ENCODE measurements at places on chromosomes 4 and X.

- no peak for DNase-seq
Measured at GRCh38 chr4:91092398-91092980, 965.3 kb downstream of the CCSER1 start.

- no peak for DNase-seq
Measured at GRCh38 chrX:33855251-33855650, 276.9 kb downstream of the FAM47A start.

GRCh38 chr4:152039023-152039481 lies 278.2 kb upstream of the GATB start:
- DNase-seq = no peak

GRCh38 chr4:143402776-143403552 lies 66.3 kb downstream of the GAB1 start:
- no peak for DNase-seq

DNA sequence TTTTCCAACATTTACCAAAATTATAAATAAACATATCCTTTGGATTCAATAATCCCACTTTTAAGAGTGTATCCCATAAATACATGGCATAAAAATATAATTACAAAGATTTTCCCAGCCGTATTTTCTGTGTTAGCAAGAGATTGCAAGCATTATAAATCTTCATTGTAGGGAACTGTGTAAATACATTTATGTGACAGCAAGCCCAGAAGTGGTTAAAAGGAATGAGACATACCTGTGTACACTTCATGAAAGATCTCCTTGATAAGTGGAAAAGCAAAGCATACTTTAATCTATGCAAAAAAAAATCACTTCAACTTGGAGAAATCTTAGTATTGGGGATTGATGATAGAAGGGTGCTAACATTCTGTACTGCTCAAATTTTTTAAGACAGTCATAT lies 173.1 kb downstream of the GASK1B start:
- no peak for DNase-seq

- no peak for DNase-seq
Measured at GRCh38 chrX:15475021-15475420, 18.1 kb downstream of the PIR start.

- DNase-seq = no peak
Measured at GRCh38 chr4:186651624-186652023, 72.0 kb downstream of the FAT1 start.

GRCh38 chr4:99506781-99507180 lies 4.0 kb upstream of the C4orf17 start:
- DNase-seq = no peak

DNA sequence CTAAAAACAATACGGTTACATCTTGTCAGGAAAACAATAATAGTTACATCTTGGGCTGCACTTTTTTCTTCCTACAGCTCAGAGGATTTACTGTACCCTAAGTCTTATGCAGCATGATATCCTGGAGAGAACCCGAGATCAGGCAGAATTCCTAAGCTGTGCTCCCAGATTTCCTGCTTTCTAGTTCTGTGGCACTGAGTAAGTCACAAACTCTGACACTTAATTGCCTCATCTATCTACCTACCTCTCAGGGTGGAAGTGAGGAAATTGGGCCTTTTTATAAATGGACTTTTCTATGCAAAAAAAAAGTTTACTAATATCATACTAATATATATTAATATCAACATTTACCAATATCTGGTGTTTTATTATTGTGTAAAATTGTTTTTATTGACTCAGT lies 438.5 kb downstream of the INPP4B start:
- DNase-seq = no peak

GRCh38 chr4:104592183-104592582 lies 97.5 kb upstream of the CXXC4 start:
- DNase-seq = no peak

DNA sequence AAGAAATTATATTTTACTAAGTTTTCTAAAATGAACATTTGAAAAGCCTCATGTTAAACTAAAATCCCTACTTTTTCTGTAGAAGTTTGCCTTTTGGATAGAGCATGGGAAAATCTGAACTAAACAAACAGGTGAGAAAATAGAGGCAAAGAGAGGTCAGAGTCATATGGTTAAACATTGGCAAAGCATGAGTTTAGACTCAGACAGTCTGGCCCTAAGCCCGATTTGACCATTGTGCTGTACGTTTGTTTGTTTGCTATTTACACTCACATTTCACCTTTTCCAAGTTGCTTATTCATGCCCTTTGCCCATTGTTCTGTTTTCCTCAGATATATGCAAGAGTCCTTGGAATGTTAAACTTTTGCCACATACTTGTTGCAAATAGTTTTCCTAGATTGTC lies 85.4 kb downstream of the TIGD2 start:
- DNase-seq = no peak

- no peak for DNase-seq
Measured at GRCh38 chrX:150355913-150356312, 7.2 kb upstream of the MAMLD1 start.

DNA sequence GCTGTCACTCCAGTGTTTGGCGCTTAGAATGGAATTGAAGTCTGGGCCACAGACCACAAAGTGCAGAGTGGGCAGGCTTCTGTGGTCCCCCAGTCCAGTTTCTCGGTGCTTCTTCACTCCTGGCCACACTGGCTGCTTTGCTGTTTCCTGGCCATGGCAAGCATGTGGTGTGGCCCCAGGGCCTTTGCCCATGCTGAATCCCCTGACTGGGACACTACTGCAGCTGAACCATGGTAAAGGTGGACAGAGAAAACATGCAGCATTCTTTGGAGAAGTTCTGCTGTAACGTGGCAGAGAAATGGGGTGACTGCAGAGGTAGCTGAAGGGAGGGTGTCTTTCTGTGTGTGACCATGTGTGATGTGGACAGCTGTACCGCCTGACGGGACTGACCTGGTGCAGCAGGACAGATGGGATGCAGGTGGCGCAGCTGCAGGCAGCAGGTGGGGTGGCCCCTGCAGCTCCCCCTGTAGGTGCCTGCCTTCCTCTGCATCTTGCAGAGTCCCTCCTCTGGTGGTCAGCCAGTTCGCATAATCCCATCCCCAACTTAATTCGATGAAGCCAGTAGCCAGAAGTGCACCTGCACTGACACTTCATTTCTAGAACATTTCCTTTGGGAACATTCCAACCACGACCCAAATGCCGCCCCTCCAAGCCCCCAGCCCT lies 13.2 kb upstream of the S100P start:
- DNase-seq = no peak

GRCh38 chr4:108561116-108561515 lies 59.3 kb upstream of the RPL34 start:
- no peak for DNase-seq

GRCh38 chrX:70437011-70437410 lies 7.6 kb upstream of the DLG3 start:
- no peak for DNase-seq

GRCh38 chr4:3852309-3852708 lies 86.1 kb downstream of the ADRA2C start:
- DNase-seq = no peak

Data from activated CD4-positive, alpha-beta T cell treated with anti-CD3 and anti-CD28 coated beads for 1 hour (primary cell).